ENCODE measurements at places on chromosomes 2 and 18.

DNA sequence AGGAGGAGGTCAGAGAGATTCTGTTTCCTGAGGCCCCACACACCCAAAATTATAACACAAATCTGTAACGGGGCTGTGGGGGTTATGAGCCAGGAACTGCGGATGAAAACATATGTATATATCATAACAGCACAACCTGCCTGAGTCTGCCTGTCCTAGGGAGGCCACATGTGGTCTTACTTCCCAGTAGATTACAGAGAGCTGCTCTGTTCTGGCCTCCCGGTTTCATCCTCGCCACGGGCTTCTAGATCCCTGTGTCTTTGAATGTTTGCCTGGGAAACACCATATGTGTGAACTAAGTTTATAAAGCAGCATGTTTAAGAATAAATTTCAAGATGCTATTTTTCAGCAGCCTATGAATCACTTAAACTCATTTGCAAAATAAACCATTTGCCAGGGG, 124.0 kb downstream of the TMEM200C start:
- no peak overlapping the region for H3K4me3 ChIP-seq
- H3K27ac ChIP-seq = no peak overlapping the region
- H3K36me3 ChIP-seq = no peaks in the 10 kb centered on the region
- peaks cover 12% of the 10 kb centered on the region for H3K27me3 ChIP-seq

DNA sequence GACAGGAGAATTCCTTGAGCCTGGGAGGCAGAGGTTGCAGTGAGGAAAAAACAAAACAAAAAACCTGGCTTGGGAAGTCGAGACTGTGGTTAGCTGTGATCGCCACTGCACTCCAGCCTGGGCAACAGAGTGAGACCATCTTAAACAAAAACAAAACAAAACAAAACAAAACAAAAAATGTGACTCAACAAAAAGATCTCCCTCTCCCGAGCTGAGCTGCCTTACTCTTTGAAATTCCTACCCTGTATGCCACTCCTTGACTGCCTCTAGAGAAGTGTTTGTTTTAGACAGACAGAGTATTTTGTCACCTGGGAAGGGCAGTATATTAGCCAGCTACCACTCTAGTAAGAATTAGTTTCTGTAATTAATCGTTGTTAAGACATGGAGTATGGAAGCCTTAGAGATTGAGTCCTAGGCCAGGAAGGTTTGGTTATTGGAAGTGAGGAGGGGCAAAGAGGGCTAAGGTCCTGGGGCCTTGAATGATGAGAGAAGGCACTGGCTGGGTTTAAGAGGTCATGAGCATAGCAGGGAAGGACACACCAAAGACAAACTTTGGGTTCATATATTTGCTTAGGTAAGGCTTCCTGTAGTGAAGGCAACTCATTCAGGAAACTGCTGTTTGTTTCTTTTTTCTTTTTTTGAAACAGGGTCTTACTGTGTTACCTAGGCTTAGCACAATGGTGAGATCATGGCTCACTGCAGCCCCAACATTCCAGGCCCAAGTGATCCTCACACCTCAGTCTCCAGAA, 56.0 kb downstream of the HAUS1 start:
- peaks cover 5% of the 10 kb centered on the region for H3K36me3 ChIP-seq
- DNase-seq = no peak
- peak overlapping the region; percentile 4 for H3K27ac ChIP-seq
- no peaks in the 10 kb centered on the region for H3K27me3 ChIP-seq

- no peak overlapping the region for H3K4me3 ChIP-seq
- H3K36me3 ChIP-seq = peaks cover 7% of the 10 kb centered on the region
- DNase-seq = no peak
- peaks cover 9% of the 10 kb centered on the region for H3K4me1 ChIP-seq
Measured at GRCh38 chr2:186460465-186460864, 25.6 kb upstream of the ZC3H15 start.

GRCh38 chr2:207110310-207110709, 55.4 kb downstream of the KLF7 start:
- H3K27ac ChIP-seq = no peak overlapping the region
- H3K36me3 ChIP-seq = peaks cover 13% of the 10 kb centered on the region
- no peak for DNase-seq
- peaks cover 34% of the 10 kb centered on the region for H3K4me1 ChIP-seq
- H3K4me3 ChIP-seq = no peak overlapping the region

DNA sequence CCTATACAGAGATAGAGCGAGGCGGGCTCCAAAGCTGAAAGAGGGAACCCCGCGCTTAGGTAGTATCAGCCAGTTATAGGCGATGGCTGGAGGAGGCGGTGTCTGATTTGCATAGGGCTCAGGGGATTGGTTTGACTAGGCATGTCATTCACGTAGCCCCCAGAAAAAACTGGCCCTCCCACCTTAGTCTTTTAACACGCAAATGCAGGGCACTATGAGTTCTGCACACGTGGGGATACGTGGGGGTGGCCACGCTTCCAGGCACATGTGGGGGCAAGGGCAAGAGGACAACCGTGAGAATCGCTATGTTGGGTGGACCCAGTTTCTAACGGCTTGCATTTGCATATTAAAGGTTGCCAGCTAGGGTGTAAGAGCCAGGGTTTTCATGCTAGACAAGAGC, 56.7 kb upstream of the MSTN start:
- peaks cover 9% of the 10 kb centered on the region for H3K4me1 ChIP-seq
- peak overlapping the region; percentile 62 for H3K4me3 ChIP-seq
- H3K27me3 ChIP-seq = no peaks in the 10 kb centered on the region
- DNase-seq = peak; percentile 36

Measured in activated naive CD8-positive, alpha-beta T cell treated with anti-CD3 and anti-CD28 coated beads for 36 hours (primary cell).